ENCODE measurements at places on chromosomes 11 and 22.

DNA sequence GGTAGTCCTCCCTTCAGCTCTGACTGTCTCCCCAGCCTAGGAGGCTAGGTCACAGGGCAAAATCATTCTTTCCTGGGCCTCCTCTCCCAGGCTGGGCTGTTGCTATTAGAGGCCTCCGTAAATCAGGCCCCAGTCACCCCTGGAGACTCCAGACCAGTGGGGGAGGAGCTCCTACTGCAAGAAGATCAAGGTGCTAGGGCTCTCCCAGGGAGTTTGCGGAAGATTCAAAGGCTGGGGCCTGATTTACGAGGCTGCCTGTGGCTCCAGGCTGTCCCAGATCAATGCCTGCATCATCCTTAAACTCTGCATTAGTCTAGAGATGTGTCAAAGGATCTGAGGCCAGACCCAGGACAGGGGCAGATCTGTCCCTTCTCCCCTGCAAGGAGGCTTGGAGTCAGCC, 346.2 kb downstream of the TENM4 start:
- no peak for DNase-seq

DNA sequence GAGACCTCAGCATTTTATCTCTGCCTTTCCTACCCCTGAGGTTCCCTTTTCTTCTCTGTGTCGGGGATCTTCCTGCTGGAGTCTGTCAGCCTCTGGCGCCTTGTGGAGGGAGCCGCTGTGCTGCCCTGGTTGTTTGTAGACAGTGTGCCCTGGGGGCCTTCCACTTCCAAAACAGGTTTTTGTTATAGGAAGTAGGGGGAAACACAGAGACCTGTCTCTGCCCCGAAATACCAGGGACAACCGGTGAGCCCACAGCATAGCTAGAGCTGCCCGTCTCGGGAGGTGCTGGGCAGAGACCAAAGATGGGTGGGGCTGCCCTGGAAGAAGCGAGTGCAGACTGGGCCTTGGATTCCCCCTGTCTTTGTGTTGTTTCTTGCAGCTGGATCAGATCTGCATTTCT, 8.0 kb downstream of the NCAPH2 start:
- DNase-seq: no peak

GRCh38 chr11:9455722-9456121, 5.1 kb upstream of the ZNF143 start:
- no peak for DNase-seq

- no peak for DNase-seq
Observed at GRCh38 chr11:134142536-134142935, 73.7 kb downstream of the JAM3 start.

DNA sequence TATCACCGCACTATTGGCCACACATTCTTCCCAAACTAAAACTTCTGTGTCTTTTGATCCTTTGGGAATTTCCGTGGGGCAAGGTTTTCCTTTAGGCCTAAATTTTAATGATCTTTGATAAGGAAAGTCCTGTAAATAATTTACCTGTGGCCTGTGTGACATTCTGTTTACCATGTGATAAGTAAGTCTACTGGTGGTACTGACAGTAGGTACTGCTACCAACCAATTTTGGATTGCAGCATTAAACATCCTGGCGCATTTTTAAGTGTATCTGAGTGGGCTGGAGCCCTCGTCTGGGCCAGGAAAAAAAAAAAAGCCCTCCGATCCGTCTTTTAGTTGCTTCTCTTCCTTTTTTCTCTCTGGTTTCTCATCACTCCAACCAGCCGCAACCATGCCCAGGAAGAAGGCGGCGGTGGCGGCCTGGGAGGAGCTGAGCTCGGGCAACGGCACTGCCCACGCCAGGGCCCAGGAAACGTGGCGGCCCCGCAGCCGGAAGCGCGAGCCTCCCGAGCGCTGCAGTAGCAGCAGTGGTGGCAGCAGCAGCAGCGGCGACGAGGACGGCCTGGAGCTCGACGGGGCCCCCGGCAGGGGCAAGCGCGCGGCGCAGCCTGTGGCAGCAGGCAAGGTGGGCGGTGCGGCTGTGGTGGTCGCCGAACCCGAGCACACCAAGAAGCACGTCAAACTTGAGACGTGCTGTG, 33.6 kb downstream of the ASRGL1 start:
- no peak for DNase-seq
